ENCODE measurements at places on chromosomes 6 and 20. TPM values are rescaled to one million over a fixed set of nuclear protein-coding genes. Genes with fewer than 3 reads are reported as not detected.

DNA sequence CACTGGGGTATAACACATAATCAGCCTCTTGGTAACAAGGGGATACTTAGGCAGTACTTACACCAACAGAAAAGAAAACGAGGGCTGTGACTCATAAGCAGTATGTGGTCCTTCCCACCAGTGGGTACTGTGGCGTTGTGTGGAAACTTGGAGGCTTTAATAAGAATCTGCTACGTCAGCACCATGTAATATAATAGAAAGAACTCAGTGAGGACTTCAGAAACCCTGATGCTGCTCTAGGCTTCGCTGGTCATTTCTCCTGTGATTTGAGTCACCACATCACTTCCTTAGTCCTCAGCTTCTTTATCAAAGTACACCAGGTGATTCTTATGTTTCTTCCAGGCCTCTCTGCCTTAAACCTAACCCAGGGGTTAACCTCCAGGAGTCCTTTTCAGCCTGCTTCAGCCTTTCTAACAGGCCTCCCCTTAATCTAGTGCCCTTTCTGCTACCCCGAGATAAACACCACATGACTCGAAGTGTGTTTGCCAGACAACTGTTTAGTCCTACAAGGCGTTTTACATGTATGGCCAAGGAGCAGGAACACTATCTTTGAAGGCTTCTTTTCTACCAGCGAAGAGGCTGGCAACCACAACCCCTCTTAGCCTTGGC, 68.5 kb downstream of the FYN start:
- H3K36me3 ChIP-seq, result no peaks in the 10 kb centered on the region
- no peak overlapping the region for H3K27ac ChIP-seq
- no peaks in the 10 kb centered on the region for H3K27me3 ChIP-seq
- no peak overlapping the region for H3K4me3 ChIP-seq

GTSF1L gene
- not detected for total RNA-seq

C6orf52 gene
- total RNA-seq, result 1.5 TPM

UBE2C gene
- total RNA-seq, result 255 TPM

BMP6 gene
- total RNA-seq, result 2.1 TPM

- H3K4me1 ChIP-seq, result peaks cover 6% of the 10 kb centered on the region
- H3K4me3 ChIP-seq, result no peak overlapping the region
- H3K36me3 ChIP-seq, result no peaks in the 10 kb centered on the region
- no peaks in the 10 kb centered on the region for H3K27me3 ChIP-seq
- H3K27ac ChIP-seq, result no peak overlapping the region
Measured at GRCh38 chr6:71400852-71401251, 112.2 kb downstream of the OGFRL1 start.

GRCh38 chr6:158226655-158227512, 58.7 kb downstream of the GTF2H5 start:
- no peak for DNase-seq
- no peaks in the 10 kb centered on the region for H3K27me3 ChIP-seq
- no peaks in the 10 kb centered on the region for H3K4me1 ChIP-seq
- H3K27ac ChIP-seq, result no peak overlapping the region

- H3K4me3 ChIP-seq, result no peak overlapping the region
- no peak overlapping the region for H3K27ac ChIP-seq
- DNase-seq, result no peak
- H3K27me3 ChIP-seq, result no peaks in the 10 kb centered on the region
- H3K36me3 ChIP-seq, result no peaks in the 10 kb centered on the region
Measured at GRCh38 chr6:92132457-92132856, 1286.9 kb downstream of the EPHA7 start.

DNA sequence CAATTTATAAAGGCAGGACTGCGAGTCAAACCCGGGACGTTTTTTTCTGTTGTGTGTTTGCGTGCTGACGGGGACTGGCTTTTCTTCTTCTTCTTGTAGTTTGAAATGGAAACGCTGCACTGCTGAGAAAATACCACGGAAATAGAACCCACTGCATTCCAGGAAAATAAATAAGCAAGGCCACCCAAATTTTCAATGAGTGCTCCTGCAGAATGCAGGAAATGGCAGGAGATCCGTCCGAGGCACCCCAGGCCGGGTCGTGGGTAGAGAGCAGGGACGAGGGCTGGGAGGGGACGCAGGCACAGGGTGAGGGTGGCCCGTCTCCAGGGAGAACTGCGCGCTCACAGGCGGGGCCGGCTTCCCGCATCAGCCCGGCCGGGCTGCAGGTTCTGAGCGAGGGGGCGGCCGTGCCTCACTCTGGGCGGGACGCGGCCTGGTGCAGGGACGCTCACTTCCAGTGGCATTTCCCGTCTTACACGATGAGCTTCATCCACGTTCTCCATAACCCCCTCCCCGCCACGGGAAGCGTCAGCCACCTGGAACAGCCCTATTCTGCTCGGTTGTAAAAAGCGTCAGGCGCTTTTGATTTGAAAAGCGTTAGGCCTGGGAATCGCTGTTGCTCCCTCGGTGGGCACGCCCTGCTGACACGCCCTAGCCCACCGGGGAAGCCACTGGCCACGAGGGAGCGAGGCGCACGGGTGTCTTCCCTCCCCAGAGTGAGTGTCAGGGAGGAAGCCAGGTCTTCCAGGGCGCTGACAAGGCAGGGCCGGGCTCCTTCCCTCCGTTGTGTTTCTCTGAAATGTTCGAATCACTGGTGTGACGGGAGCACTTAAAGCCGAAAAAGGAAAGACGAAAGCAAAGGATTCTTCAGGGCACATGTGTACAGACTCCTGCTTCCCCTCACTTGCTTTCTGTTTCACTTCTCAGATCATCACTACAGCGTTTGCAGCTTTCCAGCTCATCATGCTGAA, 17.9 kb upstream of the EXOC2 start:
- H3K4me1 ChIP-seq, result peaks cover 17% of the 10 kb centered on the region
- no peak for DNase-seq
- H3K27me3 ChIP-seq, result peaks cover 2% of the 10 kb centered on the region
- H3K36me3 ChIP-seq, result no peaks in the 10 kb centered on the region
- H3K4me3 ChIP-seq, result peak overlapping the region; percentile 63

NUP43 gene
- 76.9 TPM for total RNA-seq

DNA sequence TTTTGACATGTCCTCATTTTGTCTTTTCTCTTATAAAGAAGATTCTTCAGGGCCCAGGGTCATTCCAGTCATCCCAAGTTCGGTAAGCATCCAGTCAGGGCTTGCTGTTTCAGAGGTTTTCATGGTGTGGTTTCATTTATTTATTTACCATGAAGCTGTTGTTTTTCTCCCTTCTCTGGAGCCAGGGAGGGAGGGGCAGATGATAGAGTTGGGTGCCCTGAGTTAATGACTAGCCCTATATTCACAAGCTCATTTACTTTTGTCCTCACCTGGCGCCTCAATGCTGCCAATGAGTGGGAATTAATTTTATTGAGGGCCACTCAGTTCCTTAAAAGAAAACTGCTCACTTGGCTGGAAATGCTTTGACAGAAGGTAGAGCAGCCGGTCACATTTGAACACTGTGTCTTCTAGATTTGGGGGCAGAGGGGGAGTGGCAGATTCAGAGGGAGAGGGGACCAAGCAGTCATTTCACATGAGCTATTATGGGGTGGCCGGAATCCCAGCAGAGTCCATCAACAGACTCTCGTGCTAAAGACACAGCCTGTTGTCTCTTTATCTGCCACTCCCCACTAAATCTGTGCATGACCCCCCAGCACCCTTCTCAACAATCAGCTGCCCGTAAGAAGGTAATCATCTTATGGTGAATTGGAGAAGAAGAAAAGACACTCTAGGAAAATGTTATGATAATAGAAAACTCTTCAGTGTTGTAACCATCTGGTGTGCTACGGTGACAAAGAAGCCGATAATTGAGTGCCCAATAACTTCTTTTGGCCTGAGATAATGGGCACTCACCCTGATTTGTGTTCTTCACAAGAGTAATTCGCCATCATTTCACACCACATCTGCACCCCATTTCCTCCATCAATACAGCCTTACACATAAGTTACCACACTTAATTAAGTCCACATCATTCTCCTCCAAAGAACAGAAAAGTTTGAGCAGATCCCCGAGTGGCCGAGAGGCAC, 573.5 kb upstream of the JAG1 start:
- H3K4me3 ChIP-seq, result no peak overlapping the region
- no peak overlapping the region for H3K27ac ChIP-seq
- H3K4me1 ChIP-seq, result peaks cover 7% of the 10 kb centered on the region
- H3K36me3 ChIP-seq, result no peaks in the 10 kb centered on the region

MYLK2 gene
- total RNA-seq, result 0.22 TPM

GRCh38 chr6:134009876-134010275, 42.5 kb downstream of the SLC2A12 start:
- H3K4me3 ChIP-seq, result no peak overlapping the region
- no peaks in the 10 kb centered on the region for H3K36me3 ChIP-seq
- no peak overlapping the region for H3K27ac ChIP-seq

- no peaks in the 10 kb centered on the region for H3K4me1 ChIP-seq
- no peaks in the 10 kb centered on the region for H3K27me3 ChIP-seq
- no peak for DNase-seq
- H3K36me3 ChIP-seq, result no peaks in the 10 kb centered on the region
- H3K27ac ChIP-seq, result peak overlapping the region; percentile 8
Measured at GRCh38 chr20:3563548-3564177, 92.8 kb downstream of the ATRN start.

GRCh38 chr6:72414657-72415056, 207.2 kb upstream of the KCNQ5 start:
- H3K4me1 ChIP-seq, result no peaks in the 10 kb centered on the region
- H3K27ac ChIP-seq, result no peak overlapping the region
- no peaks in the 10 kb centered on the region for H3K36me3 ChIP-seq
- no peak overlapping the region for H3K4me3 ChIP-seq

- DNase-seq, result no peak
- no peak overlapping the region for H3K27ac ChIP-seq
- no peaks in the 10 kb centered on the region for H3K36me3 ChIP-seq
Measured at GRCh38 chr6:82017288-82017687, 230.3 kb downstream of the IBTK start.

DNA sequence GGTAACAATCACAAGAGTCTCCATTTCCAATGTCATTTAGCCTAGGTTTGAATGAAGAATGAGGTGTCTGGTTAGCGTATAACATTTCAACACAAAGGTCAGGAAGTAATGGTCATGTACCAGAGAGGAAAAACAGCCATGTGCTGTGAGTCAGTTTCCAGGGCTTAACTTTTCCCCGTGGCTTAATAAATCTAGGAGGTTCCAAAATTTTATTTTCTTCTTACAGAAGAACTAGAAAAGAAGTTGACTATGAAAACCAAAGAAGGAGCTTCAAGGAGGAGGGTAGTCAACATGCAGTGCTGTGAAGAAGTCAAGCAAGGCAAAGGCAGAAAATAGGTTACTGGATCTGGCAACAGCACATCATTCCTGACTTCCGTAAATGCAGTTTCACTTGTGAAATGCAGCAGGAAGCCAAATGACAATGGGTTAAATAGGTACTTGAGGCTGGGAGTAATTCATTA, 8.4 kb upstream of the GABRR2 start:
- H3K4me3 ChIP-seq, result no peak overlapping the region
- no peaks in the 10 kb centered on the region for H3K36me3 ChIP-seq
- H3K27me3 ChIP-seq, result no peaks in the 10 kb centered on the region
- H3K27ac ChIP-seq, result no peak overlapping the region

ZNF341 gene
- total RNA-seq, result 6.4 TPM

DNA sequence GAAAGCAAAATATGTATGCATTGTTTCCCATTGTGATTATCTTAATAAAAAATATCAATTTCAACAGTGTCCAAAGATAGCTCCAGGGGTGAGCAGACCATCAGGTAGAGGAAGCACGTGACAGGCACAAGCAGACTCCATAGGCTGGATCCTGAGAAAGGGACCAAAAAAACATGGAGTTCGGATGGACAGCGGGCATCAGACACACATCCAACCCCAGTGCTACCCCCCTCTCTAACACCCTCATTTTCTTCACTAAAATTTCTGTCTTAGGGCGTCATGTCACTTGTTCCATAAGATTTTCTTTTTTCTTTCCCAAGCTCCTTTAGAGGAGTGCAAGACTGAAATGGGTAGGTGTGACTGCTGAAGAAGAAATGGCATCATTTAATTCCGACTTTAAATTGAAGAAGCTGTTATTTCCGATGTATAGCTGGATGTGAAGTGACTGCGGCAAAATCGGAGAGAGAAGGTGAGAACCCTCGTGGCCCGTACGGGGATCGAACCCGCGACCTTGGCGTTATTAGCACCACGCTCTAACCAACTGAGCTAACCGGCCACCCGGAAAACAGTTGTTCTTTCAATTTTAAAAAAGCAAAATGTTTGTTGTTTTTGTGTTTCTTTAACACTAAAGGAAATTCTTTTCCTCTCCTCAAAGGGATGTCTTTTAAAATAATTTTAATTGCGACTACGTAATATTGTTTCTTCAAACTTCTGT, 10.3 kb upstream of the PRSS16 start:
- H3K4me3 ChIP-seq, result peak overlapping the region; percentile 93
- peak; percentile 87 for DNase-seq
- peaks cover 3% of the 10 kb centered on the region for H3K27me3 ChIP-seq
- no peaks in the 10 kb centered on the region for H3K4me1 ChIP-seq

DNA sequence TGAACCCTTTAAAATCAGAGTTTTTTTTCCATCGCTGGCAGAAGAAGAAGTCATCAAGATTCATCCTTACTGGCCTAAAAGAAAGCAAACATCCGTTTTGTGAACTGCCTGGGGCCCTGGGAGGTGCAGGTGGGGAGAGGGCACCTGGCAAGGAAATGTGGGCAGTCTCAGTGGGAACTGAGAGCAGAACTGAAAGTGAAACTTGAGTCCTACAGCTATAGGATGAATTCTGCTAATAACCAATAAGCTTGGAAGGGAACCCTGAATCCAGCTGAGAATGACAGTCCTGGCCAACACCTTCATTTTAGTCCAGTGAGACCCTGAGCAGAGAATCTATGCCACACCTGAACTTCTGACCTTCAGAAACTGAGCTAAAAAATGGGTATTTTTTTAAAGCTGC, 130.1 kb upstream of the ASCC3 start:
- no peaks in the 10 kb centered on the region for H3K27me3 ChIP-seq
- no peaks in the 10 kb centered on the region for H3K36me3 ChIP-seq
- H3K4me3 ChIP-seq, result no peak overlapping the region
- H3K27ac ChIP-seq, result no peak overlapping the region
- DNase-seq, result no peak
- H3K4me1 ChIP-seq, result no peaks in the 10 kb centered on the region

DNA sequence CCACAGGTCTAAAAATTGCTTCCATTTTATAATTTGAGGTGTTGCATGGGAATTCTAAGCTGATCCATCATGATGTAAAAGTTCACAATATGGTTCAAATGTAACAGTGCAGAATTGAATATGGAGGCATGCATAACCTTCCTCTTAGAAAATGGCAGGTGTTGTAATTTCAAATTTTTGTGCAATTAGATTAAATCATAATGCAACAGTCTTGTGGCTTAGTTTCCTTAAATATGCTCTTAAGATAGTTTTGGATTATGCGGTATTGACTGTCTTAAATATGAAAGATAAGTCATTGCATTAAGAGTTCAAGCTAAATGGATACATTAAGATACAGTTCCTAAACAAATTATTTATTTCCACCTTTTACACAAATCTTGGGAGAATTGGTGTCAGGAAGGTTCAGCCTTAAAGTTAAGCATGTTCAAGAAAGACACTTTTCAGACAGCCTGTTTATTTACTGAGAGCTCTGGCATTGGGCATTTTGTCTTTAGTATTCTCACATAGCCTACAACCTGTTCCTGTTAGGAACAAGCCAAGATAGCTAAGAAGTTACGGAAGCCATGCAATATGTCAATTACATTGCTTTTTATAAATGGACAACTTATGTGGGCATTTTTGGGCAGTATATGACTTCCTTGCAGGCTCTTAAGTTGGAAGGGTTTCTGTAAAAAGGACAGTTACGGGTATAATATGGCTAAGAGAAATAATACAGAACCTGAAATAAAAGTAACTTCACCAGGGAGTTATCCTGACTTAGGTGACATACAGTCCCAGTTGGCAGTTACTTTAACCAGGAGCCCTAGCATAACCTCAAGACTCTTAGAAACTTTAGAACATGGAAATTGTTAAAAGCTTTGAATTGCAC, 9.3 kb downstream of the SRSF3 start:
- no peak overlapping the region for H3K4me3 ChIP-seq
- H3K36me3 ChIP-seq, result peaks cover 54% of the 10 kb centered on the region
- H3K4me1 ChIP-seq, result peaks cover 3% of the 10 kb centered on the region
- no peak for DNase-seq

All from H1 (cell line).